Right hindlimb (tissue), 1 donor: ENCODE measurements at places on chromosomes 7 and 10.

- no peak for DNase-seq
Observed at GRCh38 chr10:17088118-17088806, 41.3 kb downstream of the CUBN start.

- DNase-seq = no peak
Observed at GRCh38 chr10:31897506-31897905, 31.1 kb downstream of the ARHGAP12 start.

GRCh38 chr7:111998326-111998725, 207.9 kb downstream of the DOCK4 start:
- no peak for DNase-seq

GRCh38 chr7:134532180-134532953, 5.0 kb downstream of the AKR1B10 start:
- no peak for DNase-seq

DNA sequence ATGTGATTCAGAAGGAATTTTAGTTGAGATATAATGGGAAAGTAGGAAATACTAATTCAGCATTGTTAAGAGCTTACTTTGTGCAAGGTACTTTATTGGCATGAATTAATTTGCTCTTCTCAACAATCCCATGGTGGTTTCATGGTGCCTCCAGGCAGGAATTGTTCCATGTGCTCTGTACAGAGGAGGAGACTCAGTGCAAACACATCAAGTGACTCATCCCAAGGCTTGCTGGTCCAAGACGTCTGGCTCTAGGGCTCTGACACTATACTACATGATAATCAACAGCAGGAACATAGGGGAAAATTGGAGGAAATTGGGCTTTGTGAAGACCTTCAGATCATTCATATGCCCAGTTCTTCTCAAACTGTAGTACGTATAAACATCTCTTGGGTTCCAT, 66.5 kb upstream of the PRKG1 start:
- no peak for DNase-seq

DNA sequence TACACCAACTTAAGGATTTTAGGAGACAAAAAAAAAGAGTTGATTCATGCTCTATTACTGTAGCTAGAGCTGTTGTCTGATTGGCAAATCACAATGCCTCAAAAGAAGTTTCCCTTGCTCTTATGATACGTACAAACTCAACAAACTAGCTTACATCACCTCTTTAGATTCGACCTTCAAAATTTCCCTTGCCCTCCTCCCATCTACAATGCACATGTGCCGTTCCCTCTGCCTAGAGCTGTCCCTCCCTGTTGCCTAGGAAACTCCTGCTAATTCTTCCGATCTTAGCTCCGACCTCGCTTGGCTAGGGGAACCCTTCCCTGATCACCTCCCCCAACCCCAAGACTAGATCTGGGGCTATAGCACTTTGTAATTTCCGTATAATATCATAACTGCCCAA, 55.4 kb downstream of the MAP3K8 start:
- no peak for DNase-seq

GRCh38 chr10:131031346-131031745, 280.2 kb downstream of the TCERG1L start:
- no peak for DNase-seq

DNA sequence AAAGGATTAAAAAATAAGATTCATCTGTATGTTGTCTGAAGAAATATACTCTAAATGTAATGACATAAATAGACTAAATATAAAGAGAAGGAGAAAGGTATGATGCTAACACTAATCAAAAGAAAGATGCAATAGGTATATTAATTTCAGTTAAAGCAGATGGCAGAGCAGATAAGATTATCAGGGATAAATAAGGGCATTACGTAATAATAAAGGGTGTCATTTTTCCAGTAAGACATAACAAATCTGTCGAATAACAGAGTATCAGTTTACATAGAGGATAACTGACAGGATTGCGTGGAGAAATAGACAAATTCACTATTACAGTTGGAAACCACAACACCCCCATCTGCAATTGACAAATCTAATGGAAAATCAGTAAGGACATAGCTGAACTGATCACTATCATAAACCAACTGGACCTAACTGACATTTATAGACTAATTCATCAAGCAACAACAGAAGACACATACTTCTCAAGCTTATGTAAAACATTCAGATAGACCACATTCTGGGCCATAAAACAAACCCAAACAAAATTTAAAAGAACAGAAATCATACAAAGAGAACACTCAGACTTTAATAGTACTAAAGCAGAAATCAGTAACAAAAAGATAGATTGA, 384.1 kb upstream of the COBL start:
- DNase-seq = no peak

DNA sequence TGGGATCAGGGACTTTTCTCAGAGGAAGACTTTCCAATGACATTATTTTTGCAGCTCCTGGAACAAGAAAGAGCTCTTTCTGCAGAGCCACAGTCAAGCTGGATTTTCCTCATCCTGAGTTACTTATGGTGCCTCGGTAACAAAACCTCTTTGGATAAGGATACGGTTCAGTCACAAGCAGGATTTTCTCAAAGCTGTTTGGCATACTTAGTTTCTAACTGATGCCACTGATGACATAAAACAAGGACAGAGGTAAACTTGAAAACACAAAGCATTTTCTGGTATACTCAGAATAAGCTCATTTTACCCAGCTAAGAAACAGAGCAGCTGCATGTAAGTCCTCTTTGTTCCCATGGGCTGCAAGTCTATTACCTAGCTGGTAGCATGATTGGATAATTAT, 340.9 kb upstream of the MEOX2 start:
- no peak for DNase-seq

- DNase-seq = no peak
Observed at GRCh38 chr7:36468370-36469101, 78.9 kb downstream of the ANLN start.

- DNase-seq = no peak
Observed at GRCh38 chr7:74525881-74526280, 72.2 kb downstream of the GTF2IRD1 start.

- DNase-seq = no peak
Observed at GRCh38 chr7:86943447-86943846, 116.0 kb downstream of the ELAPOR2 start.

GRCh38 chr10:32114508-32114907, 58.3 kb upstream of the KIF5B start:
- no peak for DNase-seq

GRCh38 chr10:12531305-12532220, 182.2 kb downstream of the CAMK1D start:
- no peak for DNase-seq
